K562 (cell line): ENCODE measurements at places on chromosomes 7 and 10. TPM values are rescaled to one million over a fixed set of nuclear protein-coding genes. Genes with fewer than 3 reads are reported as not detected.

DNA sequence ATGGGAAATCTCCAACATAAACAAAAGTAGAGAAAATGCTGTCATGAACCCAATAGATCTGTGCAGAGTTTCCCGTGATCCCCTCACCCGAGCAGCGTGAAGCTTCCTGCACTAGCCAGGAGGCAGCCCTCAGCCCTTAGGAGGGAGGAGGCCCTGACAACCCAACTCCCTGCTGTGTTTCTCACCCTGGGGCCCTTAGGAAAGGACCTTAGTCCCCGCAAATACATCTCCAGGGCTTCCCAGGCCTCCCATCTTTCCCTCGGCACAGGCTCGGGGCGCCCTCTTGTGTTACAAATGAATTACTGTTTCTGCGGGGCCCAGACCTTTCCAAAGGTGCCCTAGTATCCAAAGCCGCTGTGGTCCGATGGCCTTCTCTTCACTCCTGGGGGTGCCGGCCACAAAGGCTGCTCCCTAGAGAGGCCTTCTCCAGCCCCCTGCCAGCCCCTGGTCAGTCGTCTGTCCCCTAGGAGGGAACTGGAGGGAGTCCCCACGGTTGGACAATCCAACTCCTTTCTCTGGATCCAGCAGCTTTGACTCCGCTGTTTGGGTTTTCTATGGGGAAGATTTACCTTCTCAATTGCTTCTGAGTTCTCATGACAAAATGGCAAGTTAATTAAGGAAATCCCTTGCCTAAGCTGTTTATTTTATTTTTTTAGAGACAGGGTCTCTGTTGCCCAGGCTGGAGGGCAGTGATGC is 49.9 kb upstream of the SH2B2 start:
- peaks cover 6% of the 10 kb centered on the region; the same call in 1 of the 2 replicates for H3K4me1 ChIP-seq
- peaks cover 60% of the 10 kb centered on the region; the same call in 2 of the 3 replicates for H3K36me3 ChIP-seq
- no peak overlapping the region for H3K27ac ChIP-seq
- H3K27me3 ChIP-seq = no peaks in the 10 kb centered on the region
- peak; percentile 85 for DNase-seq

OPALIN gene
- total RNA-seq = not detected in 2 replicates

GRCh38 chr7:80189638-80190037 is 55.0 kb downstream of the GNAI1 start:
- H3K4me1 ChIP-seq = no peaks in the 10 kb centered on the region
- no peak overlapping the region for H3K27ac ChIP-seq
- H3K27me3 ChIP-seq = no peaks in the 10 kb centered on the region
- no peak for DNase-seq
- H3K36me3 ChIP-seq = no peaks in the 10 kb centered on the region
- no peak overlapping the region for H3K4me3 ChIP-seq

- no peak for DNase-seq
- no peak overlapping the region for H3K27ac ChIP-seq
- H3K36me3 ChIP-seq = no peaks in the 10 kb centered on the region
- no peaks in the 10 kb centered on the region for H3K27me3 ChIP-seq
Observed at GRCh38 chr7:34208878-34209621, 303.7 kb downstream of the BMPER start.

DNA sequence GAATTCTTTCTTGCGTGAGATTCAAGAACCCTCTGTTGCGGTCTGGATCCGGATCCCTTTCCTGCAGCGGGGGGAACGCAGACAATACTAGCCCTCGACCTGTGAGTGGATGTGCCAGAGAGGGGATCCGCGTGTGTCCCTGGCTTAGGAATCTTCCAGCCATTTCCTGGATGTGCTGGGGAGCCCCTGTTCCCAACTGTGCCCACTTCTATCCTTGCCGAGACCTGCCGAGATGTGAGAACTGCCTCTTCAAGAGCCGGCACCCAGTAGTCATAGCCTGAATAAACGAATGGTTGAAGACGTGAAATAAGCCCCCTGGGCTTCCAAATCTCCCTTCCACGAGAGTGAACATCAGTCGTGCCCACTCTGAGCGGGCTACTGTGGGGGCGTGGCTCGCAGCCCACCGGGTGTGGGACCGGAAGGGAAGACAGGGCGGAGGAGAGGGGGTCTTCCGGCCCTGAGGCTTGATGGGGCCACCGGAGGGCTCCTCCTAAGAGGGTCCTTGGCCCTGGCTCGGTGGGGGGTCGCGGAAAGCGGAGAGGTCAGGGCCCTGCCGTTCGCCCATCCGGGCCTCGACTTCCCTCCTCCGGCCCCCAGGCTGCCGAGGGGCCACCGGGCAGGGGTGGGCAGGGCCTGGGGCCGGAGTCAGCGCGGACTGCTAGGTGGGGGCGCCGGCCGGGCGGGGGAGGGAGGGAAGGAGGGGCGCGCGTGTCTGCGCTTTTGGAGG is 1.3 kb upstream of the CCDC136 start:
- H3K36me3 ChIP-seq = peaks cover 15% of the 10 kb centered on the region; the same call in 1 of the 3 replicates
- H3K27ac ChIP-seq = peak overlapping the region; percentile 65
- peak overlapping the region; percentile 69 for H3K4me3 ChIP-seq
- H3K4me1 ChIP-seq = peaks cover 21% of the 10 kb centered on the region

DNA sequence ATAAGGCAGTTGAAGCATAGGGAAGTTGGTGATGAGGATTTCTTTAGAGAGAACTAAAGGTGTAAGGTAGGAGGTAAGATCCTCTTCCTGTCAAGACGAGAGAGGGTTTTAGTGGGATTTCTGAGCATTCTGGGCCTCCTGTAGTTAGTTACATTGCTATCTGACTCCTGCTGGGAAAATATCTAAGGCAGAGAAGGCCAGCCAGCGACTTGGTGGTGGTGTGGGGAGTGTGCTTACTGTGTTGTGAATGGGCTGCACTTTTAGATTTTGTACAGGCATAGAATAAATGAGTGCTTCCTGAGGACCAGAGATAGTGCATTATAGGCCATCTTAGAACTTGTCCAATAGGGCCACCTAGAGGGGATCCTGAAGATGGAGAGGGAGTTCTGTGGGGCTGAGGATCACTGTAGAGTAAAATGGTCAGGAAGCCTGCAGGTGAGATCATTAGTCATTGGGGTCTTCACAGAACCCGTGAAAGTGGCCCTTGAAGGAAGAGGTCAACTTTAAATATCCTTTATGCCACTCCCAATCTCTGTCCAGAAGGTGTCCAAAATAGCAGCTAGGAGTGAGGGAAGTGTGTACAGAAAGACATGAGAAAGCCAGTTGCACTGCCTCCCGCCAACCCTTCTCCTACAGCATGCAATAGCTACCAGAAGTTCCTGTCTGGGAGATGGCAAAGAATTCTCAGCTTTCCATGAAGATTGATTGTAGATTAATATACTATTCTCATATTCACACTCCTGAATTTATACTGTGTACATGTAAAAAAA is 266.6 kb downstream of the POLR1F start:
- DNase-seq = peak; percentile 15
- no peak overlapping the region for H3K4me3 ChIP-seq
- H3K36me3 ChIP-seq = no peaks in the 10 kb centered on the region
- no peaks in the 10 kb centered on the region for H3K27me3 ChIP-seq
- H3K27ac ChIP-seq = no peak overlapping the region

FLNC gene
- 148 and 155 TPM in 2 replicates for total RNA-seq

GRCh38 chr7:54932818-54933543 is 85.8 kb upstream of the EGFR start:
- no peak overlapping the region for H3K27ac ChIP-seq
- no peak overlapping the region for H3K4me3 ChIP-seq
- no peaks in the 10 kb centered on the region for H3K4me1 ChIP-seq
- no peaks in the 10 kb centered on the region for H3K36me3 ChIP-seq
- H3K27me3 ChIP-seq = no peaks in the 10 kb centered on the region

DNA sequence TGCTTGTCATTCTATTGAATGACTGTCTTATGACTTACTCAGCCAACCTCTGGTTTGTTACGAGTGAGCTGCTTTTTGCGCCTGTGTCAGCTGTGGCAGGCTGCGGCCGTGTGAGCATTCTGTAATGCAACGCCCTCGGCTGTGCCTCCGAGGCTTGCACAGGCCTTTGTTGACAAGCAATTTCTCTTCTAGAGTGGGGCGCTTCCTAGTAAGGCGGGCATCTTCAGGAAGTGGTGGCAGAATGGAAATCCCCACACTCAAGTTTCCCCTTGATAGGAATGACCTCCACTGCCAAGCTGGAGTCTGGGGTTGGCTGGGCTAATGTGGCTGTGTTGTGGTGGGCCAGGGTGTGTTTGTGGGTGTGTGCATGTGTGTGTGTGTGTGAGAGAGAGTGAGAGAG is 20.2 kb upstream of the TMEM178B start:
- no peak overlapping the region for H3K27ac ChIP-seq
- H3K36me3 ChIP-seq = no peaks in the 10 kb centered on the region
- H3K27me3 ChIP-seq = peaks cover 30% of the 10 kb centered on the region
- DNase-seq = no peak

- no peak overlapping the region for H3K4me3 ChIP-seq
- H3K27ac ChIP-seq = no peak overlapping the region
- no peak for DNase-seq
- H3K27me3 ChIP-seq = no peaks in the 10 kb centered on the region
Observed at GRCh38 chr7:117403737-117404136, 23.6 kb downstream of the ASZ1 start.

DNA sequence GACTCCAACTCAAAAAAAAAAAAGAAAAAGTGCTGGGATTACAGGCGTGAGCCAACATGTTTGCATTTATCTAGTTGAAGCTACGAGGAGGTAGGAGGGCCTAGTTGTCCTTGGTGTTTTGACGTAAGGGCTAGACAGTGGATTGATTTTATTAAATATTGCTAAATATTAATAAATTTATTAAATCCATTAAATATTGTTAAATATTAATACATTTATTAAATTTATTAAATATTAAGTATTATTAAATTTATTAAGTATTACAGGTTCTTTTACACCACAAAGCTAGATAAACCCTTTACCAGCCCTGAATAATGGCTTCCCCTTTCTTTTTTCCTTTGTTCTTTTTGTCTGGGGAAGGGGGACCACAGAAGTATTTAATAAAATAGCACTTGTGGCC is 47.5 kb upstream of the TMEM248 start:
- peaks cover 17% of the 10 kb centered on the region for H3K4me1 ChIP-seq
- H3K36me3 ChIP-seq = peaks cover 21% of the 10 kb centered on the region
- H3K27ac ChIP-seq = no peak overlapping the region
- no peaks in the 10 kb centered on the region for H3K27me3 ChIP-seq

DNA sequence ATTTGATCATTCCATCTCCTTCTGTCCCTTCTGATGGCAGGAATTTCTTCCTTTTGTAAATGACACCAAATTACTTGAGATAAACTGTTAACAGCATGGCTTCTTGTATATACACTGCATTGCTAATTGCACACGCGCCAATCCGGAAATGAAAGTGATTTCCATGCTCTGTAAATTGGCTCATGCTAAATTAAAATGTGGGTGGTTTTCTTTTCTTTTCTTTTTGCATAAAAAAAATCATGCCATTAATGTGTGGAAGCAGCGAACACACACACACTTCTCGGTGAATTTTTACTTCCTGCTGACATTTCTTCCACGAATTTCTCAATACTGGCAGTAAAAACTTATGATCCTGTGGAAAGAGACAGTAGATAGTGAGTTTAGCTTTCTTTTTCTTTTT is 123.1 kb upstream of the CCDC6 start:
- H3K27me3 ChIP-seq = peaks cover 4% of the 10 kb centered on the region
- H3K27ac ChIP-seq = no peak overlapping the region
- H3K4me1 ChIP-seq = peaks cover 3% of the 10 kb centered on the region; the same call in 1 of the 2 replicates

- DNase-seq = no peak
- H3K27me3 ChIP-seq = no peaks in the 10 kb centered on the region
- H3K4me1 ChIP-seq = no peaks in the 10 kb centered on the region
- H3K4me3 ChIP-seq = no peak overlapping the region
- no peaks in the 10 kb centered on the region for H3K36me3 ChIP-seq
Observed at GRCh38 chr10:37403776-37404175, 278.4 kb downstream of the ANKRD30A start.

ATAD1 gene
- total RNA-seq = 28.9 and 33.2 TPM in 2 replicates

CASTOR2 gene
- total RNA-seq = 13.4 and 13.9 TPM in 2 replicates

TRIL gene
- not detected in 2 replicates for total RNA-seq
